ENCODE measurements at places on chromosomes 4 and X.

- no peak for DNase-seq
These were observed 41.8 kb downstream of the ADRA2C start for GRCh38 chr4:3807822-3808496.

- DNase-seq = no peak
These were observed 57.8 kb downstream of the GPRIN3 start for GRCh38 chr4:89249716-89250361.

DNA sequence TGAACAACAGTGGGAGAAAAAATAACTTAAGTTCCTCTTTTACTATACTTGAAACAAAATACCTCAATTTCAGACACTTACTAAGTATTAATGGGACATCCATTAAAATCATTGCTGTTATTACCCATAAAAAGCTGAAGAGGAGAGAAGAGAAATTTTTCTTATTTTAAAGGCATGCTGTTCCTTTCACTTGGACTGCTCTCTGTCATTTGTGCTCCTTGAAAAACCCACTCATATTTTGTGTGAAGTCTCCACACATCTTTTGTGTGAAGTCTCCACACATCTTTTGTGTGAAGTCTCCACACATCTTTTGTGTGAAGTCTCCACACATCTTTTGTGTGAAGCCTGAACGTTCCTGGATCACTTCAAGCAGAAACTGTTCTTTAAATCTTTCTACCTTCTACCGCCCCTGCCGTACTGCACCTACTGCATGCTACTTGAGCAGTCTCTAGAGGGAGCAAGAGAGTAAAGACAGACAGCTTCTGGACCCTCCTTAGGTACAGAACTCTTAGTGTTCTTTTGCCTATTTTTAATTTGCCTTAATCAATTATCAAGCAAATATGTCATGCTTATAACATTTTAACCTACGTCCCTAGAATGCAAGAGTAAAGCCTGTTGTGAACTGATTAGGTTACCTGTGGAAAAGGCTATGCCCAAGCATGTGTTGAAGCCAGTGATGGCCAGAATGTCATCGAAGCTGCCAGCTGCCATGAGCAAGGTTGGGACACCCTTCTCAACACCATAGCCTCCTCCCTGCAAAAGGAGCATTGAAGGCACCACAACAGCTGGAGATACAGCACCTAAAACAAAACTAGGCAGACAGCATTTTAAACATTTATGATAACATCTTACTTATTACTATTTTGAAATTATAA is 27.1 kb upstream of the SLC9B1 start:
- DNase-seq = peak; percentile 24

GRCh38 chrX:110311437-110312230 is 6.3 kb downstream of the AMMECR1 start:
- no peak for DNase-seq

Measured in endothelial cell (in vitro differentiated cells).